T-cell (primary cell): ENCODE measurements at places on chromosomes 6 and 20.

GRCh38 chr6:54958446-54958845, 111.9 kb downstream of the FAM83B start:
- no peak for DNase-seq

DNA sequence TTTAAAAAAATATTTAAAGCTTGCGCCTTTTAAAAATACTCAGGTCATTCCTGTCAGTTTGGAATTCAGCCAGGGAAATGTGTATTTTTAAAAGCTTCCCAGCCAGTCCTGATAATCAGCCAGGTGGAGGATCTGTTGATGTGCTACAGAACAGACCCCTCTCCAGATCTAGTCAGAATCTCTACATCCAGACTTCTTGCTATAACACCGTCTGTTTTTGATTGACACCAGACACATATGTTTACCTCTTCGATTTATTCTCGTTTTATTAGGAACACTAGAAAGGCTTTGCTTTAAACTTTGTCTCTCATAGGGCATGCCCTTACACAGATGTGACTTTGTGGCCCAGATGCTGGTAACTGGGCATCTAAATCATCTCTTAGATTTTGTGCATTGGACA, 11.7 kb downstream of the PARD6B start:
- DNase-seq, result no peak

- DNase-seq, result no peak
Observed at GRCh38 chr20:12965212-12965869, 43.4 kb upstream of the SPTLC3 start.

- no peak for DNase-seq
Observed at GRCh38 chr6:106180208-106180607, 94.1 kb downstream of the PRDM1 start.

GRCh38 chr20:9172851-9173250, 104.0 kb downstream of the PLCB4 start:
- DNase-seq, result no peak

- DNase-seq, result no peak
Observed at GRCh38 chr20:19920381-19921138, 96.6 kb upstream of the NAA20 start.

DNA sequence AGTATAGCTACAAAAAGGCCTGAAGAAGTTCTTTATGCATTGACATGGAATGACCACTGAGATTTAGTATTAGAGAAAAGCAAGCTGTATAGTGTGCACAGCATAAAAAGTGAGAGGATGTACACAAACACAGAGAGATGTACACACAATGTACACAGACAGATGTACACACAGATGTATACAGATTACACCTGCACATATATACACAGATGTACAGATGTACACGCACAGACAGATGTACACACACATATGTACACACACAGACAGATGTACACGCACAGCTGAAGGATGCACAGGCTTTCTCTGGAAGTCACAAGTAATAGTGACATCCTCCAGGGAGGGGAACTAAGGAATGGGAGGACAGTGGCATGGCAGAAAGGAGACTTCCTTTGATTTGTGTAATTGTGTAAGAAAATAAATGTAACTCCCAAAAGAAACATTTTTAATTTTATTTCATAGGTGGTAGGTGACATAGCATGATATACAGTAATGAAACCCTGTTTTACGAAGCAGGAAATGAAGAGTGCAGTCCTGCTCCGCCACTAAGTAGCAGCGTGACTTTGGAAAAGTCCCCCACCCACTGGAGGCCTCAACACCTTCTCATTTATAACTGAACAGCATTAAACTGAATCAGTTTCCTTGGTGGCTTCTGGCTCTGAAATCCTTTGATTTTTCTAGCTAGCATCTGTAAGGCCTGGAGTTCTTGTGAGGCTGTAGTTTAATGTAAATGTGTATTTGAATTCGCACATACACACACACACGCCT, 14.1 kb downstream of the NFATC2 start:
- no peak for DNase-seq

- DNase-seq, result no peak
Observed at GRCh38 chr20:53146201-53146891, 174.2 kb downstream of the TSHZ2 start.

DNA sequence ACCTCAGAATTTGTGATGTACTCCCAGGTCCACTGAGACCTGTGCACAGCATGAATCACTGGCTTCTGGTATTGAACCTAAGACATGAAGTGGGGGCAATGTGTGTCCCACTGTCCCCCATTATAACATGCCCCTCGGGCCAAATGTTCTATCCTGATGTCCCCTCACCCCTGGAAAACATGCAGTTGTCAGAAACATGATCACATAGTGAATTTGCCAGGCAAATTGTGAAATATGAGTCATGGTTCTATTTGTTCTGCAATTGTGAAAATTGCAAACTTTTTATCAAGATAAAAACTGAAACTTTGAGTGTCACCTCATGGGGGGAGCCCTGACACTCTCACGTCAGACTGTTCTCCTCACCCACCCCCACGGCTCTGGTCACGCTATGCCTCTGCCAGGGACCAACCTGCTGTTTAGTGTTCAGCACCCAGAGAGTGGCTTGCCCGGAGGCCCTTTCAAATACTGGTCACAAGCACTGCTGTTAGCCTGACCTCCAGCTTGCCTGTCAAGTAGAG, 305.3 kb downstream of the CLIC5 start:
- DNase-seq, result no peak

- DNase-seq, result no peak
Observed at GRCh38 chr6:140070846-140071473, 696.5 kb upstream of the CITED2 start.

GRCh38 chr6:142887517-142887916, 57.5 kb downstream of the HIVEP2 start:
- DNase-seq, result no peak

DNA sequence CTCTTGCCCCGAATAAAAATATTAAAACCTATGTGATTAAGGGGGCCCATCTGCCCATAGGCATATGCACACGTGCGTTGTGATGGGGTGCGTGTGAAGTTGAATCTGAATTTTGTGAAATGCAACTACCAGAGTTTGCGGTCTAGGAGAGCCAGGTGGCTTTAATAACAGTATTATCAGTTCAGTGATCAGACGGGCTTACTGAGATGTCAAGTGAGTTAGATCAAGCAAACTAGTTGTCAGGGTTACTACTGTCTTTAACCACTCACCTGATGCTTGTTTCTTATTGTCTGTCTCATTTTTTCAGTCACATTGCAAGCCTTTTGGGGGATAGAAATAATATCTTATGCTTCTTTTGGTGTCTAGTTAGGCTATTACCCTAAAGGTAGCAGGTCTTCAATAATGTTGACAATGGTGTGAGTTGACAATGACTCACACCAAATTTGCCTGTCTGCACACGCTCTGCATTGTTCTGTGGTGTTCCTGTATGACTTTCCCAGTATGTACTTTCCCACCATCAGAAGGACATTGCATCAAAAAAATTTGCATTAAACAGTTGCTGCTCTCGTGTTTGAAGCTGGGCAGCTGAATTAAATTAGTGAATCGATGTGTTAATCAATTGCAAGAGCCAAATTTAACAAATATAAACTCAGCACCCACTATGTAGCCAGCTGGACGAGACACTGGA, 103.1 kb upstream of the NAA20 start:
- no peak for DNase-seq

DNA sequence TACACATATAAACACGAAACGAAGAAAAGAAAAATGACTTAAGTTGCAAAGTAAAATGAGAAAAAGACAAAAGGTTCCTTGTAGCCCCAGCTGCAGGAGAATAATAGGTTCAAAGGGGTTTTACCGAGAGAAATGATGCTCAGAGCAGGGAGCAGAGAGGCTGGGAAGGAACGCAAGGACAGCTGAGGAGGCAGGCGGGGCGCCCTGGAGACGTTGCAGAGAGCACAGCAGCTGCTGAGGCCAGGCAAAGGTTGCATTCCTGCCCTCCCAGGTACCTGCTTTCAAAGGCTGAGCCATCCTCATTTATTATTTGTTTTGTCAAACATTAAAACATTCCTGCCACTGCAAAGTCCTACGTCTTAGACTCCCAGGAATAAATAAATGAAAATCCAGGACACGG, 16.2 kb upstream of the VAPB start:
- no peak for DNase-seq

- DNase-seq, result no peak
Observed at GRCh38 chr6:154705471-154706113, 27.6 kb upstream of the SCAF8 start.

GRCh38 chr6:41162687-41163418, at the start of gene TREM2:
TREM2 (minus strand) TSS chr6:41163116; CDS start chr6:41163082, 34 bp downstream.
- DNase-seq, result no peak

GRCh38 chr20:63534427-63534830, 2.7 kb downstream of the PTK6 start:
- DNase-seq, result no peak

DNA sequence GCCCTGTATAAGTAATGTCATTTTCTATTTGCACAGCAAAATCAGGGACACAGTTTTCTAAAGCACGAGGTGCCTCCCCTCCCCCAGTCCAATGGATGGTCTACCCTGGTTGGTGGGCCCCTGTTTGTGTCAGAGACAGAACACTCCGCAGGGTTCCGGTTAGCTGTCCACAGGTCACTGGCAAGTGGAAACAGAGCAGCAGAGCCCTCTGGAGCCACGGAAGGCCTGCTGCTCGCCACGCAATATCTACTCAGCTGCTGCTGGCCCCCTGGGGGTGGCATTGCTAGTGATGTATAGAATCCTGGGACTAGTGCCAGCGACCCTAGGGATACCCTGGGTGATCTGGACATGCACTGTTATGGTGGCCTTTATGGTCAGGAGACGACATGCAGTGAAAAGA, 50.4 kb downstream of the RIN2 start:
- no peak for DNase-seq

DNA sequence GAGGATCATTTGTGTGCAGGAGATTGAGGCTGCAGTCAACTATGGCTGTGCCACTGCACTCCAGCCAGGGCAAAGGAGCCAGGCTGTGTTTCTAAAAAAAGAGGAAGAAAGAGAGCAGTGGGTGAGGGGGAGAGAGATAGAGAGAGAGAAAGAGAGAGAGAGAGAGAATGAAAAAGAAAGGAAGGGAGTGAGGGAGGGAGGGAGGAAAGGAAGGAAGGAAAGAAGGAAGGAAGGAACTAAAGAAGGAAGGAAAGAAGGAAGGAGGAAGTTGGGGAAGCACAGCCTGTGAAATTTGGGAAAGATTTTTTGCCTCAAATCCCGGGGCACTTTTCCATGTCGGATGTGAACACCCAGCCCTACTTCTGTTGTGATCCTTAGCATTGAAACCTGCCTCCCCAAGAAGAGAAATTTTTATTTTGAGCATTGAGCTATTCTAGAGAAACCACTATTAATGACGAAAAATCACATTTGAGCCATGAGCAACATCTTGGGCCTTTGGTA, 57.8 kb downstream of the FOXA2 start:
- no peak for DNase-seq

DNA sequence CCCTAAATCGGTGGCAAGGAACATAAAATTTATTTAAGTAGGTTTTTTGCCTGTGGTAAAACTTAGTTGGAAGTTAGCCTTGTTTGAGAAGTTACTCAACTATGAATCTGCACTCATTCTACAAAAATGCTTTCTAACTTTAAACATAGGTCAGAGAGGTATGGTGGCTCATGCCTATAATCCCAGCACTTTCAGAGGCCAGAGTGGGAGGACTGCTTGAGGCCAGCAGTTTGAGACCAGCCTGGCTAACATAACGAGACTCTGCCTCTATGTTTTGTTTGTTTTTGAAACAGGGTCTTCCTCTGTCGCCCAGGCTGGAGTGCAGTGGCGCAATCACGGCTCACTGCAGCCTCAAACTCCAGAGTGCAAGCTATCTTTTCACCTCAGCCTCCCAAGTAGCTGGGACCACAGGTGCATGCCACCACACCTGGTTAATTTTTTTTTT, 16.2 kb downstream of the USP49 start:
- no peak for DNase-seq

DNA sequence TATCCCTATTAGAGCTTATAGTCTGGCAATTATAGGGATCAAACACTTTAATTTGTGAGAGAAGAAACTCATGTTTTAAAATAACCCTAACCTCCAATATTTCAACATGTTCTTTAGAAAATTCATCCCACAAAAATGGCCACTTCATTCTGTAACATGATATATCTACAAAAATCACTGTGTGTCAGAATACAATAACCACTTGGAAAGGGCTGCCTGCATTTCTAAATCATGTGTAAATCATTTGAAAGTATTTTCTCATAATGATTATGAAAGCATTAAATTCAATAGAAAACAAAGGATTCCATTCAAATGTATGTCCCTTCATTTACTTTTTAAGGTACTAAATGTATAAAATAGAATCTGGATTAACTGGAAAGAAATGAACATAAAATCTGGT, 101.4 kb upstream of the NHSL1 start:
- no peak for DNase-seq

DNA sequence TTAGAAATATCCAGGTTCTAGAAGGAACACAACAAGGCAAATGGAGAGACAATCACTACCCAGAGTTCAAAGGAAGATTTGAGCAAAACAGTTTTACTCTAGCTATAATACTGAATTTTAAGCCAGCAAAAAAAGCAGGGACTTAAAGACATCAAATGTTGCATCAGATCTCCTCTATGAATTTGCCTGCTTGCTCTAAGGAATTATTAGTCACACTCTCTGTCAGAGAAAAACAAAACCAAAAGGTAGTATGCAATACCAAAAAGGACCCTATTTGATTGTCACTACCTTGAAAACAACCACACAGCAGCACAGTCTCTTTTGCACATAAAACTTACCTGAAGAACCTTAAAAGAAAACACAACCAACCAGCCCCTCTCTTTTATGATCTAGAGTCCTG, 46.3 kb downstream of the BTBD9 start:
- no peak for DNase-seq
